ENCODE measurements at places on chromosomes 5 and 9.

GRCh38 chr9:78189001-78189400 is 46.9 kb upstream of the CEP78 start:
- H3K36me3 ChIP-seq = no peaks in the 10 kb centered on the region
- H3K4me3 ChIP-seq = no peak overlapping the region
- no peak overlapping the region for H3K27ac ChIP-seq
- H3K27me3 ChIP-seq = no peaks in the 10 kb centered on the region

- no peak for DNase-seq
- peaks cover 19% of the 10 kb centered on the region for H3K36me3 ChIP-seq
- H3K4me3 ChIP-seq = no peak overlapping the region
- H3K4me1 ChIP-seq = peaks cover 5% of the 10 kb centered on the region
These were observed 4.3 kb downstream of the BBLN start for GRCh38 chr9:128164307-128164885.

DNA sequence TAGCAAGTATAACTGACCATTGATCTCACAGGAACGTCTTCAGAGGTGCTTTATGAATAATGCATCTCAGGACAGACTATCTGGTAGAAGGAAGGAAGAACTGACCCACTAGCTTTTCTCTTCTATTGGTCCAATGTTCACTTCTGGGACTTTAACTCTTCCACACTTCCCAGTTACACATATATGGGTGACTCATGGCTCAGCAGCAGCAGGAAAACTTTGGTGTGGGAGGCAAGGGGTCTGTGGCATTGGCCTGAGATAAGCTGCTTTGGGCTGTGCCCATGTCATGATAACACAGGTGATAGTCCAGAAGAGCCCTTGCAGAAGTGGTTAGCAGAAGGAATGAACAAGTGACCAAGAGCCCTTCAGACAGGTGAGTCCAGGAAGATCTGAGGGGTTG is 148.8 kb downstream of the RAB3C start:
- H3K27ac ChIP-seq = no peak overlapping the region
- no peaks in the 10 kb centered on the region for H3K4me1 ChIP-seq
- no peak for DNase-seq
- H3K36me3 ChIP-seq = no peaks in the 10 kb centered on the region
- no peaks in the 10 kb centered on the region for H3K27me3 ChIP-seq

- H3K27ac ChIP-seq = peak overlapping the region; percentile 89
- peaks cover 26% of the 10 kb centered on the region for H3K4me1 ChIP-seq
- DNase-seq = no peak
- no peaks in the 10 kb centered on the region for H3K27me3 ChIP-seq
These were observed 1.9 kb downstream of the MOB3B start for GRCh38 chr9:27527702-27528075.

DNA sequence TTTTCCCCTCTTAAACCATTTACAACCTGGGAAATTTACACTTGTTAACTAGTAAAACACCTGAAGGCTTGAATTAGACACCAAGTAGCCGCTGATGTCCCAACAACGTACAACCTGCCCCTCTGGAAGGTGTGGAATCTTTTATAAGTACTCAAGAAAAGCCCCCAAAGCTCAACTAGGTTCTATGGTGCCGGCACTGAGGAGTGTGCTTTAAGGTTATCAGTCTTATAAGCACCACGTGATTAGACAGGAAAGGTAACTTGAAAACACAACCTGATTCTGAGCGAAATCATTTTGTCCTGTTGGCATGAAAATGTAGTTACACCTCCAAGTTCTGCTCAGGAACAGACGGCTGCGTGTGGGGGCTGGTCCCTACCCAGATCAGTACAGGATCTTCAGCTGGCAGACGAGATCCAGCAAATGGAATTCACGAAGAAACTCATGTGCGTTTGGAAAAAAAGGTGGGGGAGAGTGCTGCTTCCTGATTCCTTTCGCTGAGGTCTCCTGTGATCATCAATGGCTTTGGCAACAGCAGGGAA is 195.5 kb downstream of the MEF2C start:
- H3K4me1 ChIP-seq = peaks cover 4% of the 10 kb centered on the region
- DNase-seq = no peak
- no peak overlapping the region for H3K4me3 ChIP-seq
- H3K27me3 ChIP-seq = peaks cover 3% of the 10 kb centered on the region
- no peaks in the 10 kb centered on the region for H3K36me3 ChIP-seq

GRCh38 chr5:35554016-35554415 is 63.6 kb upstream of the SPEF2 start:
- H3K27me3 ChIP-seq = no peaks in the 10 kb centered on the region
- H3K27ac ChIP-seq = no peak overlapping the region
- no peaks in the 10 kb centered on the region for H3K4me1 ChIP-seq
- H3K4me3 ChIP-seq = no peak overlapping the region

GRCh38 chr9:111975709-111976108 is 79.1 kb downstream of the UGCG start:
- no peak overlapping the region for H3K4me3 ChIP-seq
- no peaks in the 10 kb centered on the region for H3K36me3 ChIP-seq
- no peak for DNase-seq
- no peak overlapping the region for H3K27ac ChIP-seq

GRCh38 chr5:27311544-27311943 is 273.2 kb upstream of the CDH9 start:
- no peak overlapping the region for H3K4me3 ChIP-seq
- H3K4me1 ChIP-seq = no peaks in the 10 kb centered on the region
- H3K36me3 ChIP-seq = no peaks in the 10 kb centered on the region
- DNase-seq = no peak

GRCh38 chr5:175220549-175220948 is 223.4 kb downstream of the DRD1 start:
- no peaks in the 10 kb centered on the region for H3K27me3 ChIP-seq
- H3K27ac ChIP-seq = no peak overlapping the region
- no peak overlapping the region for H3K4me3 ChIP-seq
- no peaks in the 10 kb centered on the region for H3K4me1 ChIP-seq

DNA sequence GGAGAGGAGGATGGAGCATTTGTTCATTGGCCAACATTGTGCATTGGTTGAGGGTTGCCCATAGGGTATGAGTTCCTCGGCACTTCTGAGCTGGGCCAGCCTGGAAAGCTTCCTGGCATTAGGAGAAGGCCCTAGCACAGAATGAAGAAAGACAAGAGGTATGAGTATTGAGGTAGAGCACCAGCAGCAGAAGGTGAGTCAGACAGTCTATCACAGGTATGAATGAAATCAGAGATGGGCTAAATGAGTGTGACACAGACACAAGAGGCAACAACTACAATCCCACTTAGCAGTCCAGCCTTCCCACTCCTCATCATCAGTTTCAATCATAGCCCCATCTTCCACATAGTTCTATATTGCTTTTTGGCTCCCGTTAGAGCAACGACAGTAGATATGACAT is 25.4 kb upstream of the TGFBR1 start:
- H3K36me3 ChIP-seq = no peaks in the 10 kb centered on the region
- no peak overlapping the region for H3K27ac ChIP-seq
- H3K27me3 ChIP-seq = no peaks in the 10 kb centered on the region
- peaks cover 6% of the 10 kb centered on the region for H3K4me1 ChIP-seq
- H3K4me3 ChIP-seq = no peak overlapping the region
- no peak for DNase-seq

- H3K4me3 ChIP-seq = no peak overlapping the region
- H3K36me3 ChIP-seq = no peaks in the 10 kb centered on the region
- no peak overlapping the region for H3K27ac ChIP-seq
- H3K27me3 ChIP-seq = no peaks in the 10 kb centered on the region
- no peaks in the 10 kb centered on the region for H3K4me1 ChIP-seq
- DNase-seq = no peak
These were observed 319.8 kb upstream of the TRPM3 start for GRCh38 chr9:71441266-71441665.

- no peaks in the 10 kb centered on the region for H3K36me3 ChIP-seq
- no peaks in the 10 kb centered on the region for H3K27me3 ChIP-seq
- H3K4me3 ChIP-seq = no peak overlapping the region
- DNase-seq = no peak
- no peaks in the 10 kb centered on the region for H3K4me1 ChIP-seq
These were observed 35.5 kb upstream of the GRHPR start for GRCh38 chr9:37386988-37387387.

DNA sequence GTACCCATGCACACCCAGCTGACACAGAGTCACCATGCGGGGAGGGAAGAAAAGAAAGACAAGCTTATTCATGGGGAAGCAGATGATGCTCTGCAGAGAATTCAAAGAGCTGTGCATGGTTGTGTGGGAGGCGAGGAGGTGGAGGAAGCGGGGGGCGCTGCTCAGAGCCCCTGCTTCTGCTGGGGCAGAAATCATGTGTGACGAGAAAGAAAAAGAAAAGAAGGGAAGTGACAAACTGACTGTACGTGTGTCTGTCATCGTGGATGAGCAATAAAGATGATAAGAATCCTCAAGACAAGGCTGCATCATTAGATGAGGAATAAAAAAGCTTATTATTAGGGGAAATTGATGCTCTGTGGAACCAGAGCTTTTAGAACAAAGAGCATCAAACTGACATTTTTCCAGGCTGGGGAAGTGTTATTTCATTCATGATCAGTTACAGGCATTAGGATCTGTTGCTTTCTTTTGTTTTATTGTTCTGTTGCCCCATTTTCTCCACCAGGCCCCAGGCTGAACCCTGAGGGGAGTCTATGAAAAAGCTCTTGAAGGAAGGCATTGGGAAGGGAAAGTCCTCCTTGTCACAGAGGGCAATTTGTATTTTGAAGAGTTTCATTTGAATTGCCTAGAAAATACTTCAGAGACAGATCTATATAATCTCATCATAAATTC is 20.3 kb upstream of the SH3RF2 start:
- no peak for DNase-seq
- no peaks in the 10 kb centered on the region for H3K4me1 ChIP-seq
- no peak overlapping the region for H3K4me3 ChIP-seq
- no peak overlapping the region for H3K27ac ChIP-seq

DNA sequence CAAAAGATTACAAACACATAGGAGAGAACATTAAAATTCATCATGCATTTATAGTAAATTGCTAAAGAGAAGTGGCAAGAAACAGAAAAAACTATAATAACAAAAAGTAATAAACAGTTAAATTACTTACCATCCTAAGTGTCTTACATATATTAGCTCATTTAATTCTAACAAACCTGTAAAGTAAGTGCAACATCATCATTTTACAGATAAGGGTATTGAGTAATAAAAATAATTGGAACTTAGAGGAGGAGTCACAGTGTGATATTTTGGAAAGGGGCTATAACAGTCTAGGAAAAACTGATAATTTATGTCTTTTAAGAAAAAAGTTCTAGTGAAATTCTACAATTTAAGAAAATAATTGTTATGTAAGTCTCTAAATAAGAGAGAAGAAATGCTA is 592.8 kb downstream of the DMRTA1 start:
- no peak overlapping the region for H3K4me3 ChIP-seq
- no peak overlapping the region for H3K27ac ChIP-seq
- no peaks in the 10 kb centered on the region for H3K36me3 ChIP-seq

GRCh38 chr9:111854799-111855198 is 41.8 kb upstream of the UGCG start:
- no peaks in the 10 kb centered on the region for H3K36me3 ChIP-seq
- H3K27me3 ChIP-seq = no peaks in the 10 kb centered on the region
- H3K27ac ChIP-seq = no peak overlapping the region
- no peaks in the 10 kb centered on the region for H3K4me1 ChIP-seq

GRCh38 chr9:109973336-109973735 is 193.3 kb downstream of the PALM2AKAP2 start:
- no peaks in the 10 kb centered on the region for H3K27me3 ChIP-seq
- H3K27ac ChIP-seq = no peak overlapping the region
- H3K4me1 ChIP-seq = peaks cover 21% of the 10 kb centered on the region
- no peak for DNase-seq
- H3K36me3 ChIP-seq = no peaks in the 10 kb centered on the region

- DNase-seq = no peak
- H3K4me3 ChIP-seq = no peak overlapping the region
- H3K27me3 ChIP-seq = no peaks in the 10 kb centered on the region
- peak overlapping the region; percentile 47 for H3K27ac ChIP-seq
- peaks cover 8% of the 10 kb centered on the region for H3K4me1 ChIP-seq
- no peaks in the 10 kb centered on the region for H3K36me3 ChIP-seq
These were observed 366.0 kb downstream of the ARRDC3 start for GRCh38 chr5:91016954-91017700.

- no peaks in the 10 kb centered on the region for H3K27me3 ChIP-seq
- no peaks in the 10 kb centered on the region for H3K4me1 ChIP-seq
- no peak for DNase-seq
- no peaks in the 10 kb centered on the region for H3K36me3 ChIP-seq
- H3K4me3 ChIP-seq = no peak overlapping the region
These were observed 48.5 kb upstream of the SNCAIP start for GRCh38 chr5:122263352-122264030.

DNA sequence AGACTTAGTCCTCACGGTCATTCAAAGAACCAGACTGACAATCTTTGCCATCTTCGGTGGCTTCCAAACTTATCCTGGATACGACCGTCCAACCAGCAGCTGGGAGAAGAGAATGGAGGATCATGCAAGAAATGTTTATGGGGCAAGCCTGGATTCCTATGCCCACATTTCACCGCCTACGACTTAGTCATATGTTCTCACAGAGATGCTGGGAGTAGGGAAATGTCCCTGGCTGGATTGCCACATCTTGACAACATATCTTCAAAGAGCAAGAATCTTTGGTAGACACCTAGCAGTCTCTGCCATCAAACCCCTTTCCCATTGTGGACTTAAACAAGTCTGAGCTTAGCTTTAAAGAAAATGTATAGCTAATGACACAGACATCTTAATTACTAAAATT is 5.0 kb downstream of the MED7 start:
- H3K27ac ChIP-seq = no peak overlapping the region
- H3K4me1 ChIP-seq = peaks cover 10% of the 10 kb centered on the region
- H3K36me3 ChIP-seq = no peaks in the 10 kb centered on the region
- DNase-seq = no peak
- H3K27me3 ChIP-seq = no peaks in the 10 kb centered on the region

DNA sequence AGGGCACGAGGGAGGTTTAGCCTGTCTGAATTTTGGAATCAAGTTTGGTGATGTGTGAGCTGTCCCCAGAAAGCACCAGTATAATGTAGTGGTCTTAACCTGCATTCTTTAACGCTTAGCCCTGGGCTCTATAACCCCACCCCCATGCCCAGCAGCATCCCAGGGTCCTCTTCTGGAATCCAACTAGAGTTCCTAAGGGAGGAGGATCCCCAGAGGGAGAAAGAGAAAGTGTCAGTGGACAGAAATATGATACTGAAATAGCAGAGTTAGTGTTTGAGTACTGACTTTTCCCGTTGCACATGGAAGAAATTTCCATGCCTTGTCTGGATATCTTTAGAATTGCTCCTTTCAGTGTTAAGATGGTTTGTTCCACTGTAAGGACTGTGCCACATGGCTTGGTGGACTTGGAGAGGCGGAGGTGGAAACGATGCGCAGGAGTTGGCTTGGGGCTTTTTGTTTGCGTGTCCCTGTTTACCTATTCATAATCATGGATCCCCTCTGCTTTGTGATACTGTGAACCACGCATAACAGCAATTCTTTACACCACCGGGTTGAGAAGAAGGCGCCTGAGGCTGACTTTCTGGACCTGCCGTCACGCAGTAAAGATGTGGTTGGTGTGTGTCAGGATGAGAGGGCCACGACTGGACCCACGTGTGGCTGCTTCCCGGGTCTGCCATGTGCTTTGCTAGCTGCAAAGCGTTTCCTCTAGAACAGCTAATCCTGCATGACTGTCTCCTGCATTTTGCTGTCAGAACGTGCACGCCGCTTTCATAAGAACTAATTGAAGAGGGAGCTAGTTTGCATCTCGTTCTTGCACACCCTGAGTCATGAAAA is 142.3 kb downstream of the SMARCA2 start:
- no peak for DNase-seq
- no peaks in the 10 kb centered on the region for H3K27me3 ChIP-seq
- H3K36me3 ChIP-seq = no peaks in the 10 kb centered on the region
- H3K4me1 ChIP-seq = peaks cover 7% of the 10 kb centered on the region

GRCh38 chr5:132011622-132012343 is at the start of gene ACSL6:
TSS of gene ACSL6 (minus strand) at chr5:132011658. CDS start at chr5:132011553, 105 bp downstream.
- no peaks in the 10 kb centered on the region for H3K4me1 ChIP-seq
- no peaks in the 10 kb centered on the region for H3K27me3 ChIP-seq
- DNase-seq = no peak
